ENCODE measurements at places on chromosomes 11 and 22.
A peak's percentile ranks its signal among the peaks of the same experiment; 100 is the strongest.

DNA sequence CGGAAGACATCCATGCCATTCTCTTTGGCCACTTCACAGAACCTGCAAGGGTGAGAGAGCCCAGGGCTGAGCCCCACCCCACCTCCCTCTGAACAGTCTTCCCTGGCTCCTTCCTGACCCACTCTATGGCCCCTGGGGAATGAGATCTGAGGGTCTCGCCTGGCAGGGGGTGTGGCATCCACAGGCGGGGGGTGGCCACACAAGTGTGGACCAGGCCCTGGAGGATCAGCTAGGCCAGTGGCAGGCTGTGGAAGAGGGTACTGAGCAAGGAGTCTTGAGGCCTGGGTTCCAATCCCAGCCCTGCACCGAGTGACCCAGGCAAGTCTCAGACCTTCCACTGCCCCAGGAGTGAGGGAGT is 5.6 kb upstream of the LRFN4 start:
- no peak for DNase-seq

DNA sequence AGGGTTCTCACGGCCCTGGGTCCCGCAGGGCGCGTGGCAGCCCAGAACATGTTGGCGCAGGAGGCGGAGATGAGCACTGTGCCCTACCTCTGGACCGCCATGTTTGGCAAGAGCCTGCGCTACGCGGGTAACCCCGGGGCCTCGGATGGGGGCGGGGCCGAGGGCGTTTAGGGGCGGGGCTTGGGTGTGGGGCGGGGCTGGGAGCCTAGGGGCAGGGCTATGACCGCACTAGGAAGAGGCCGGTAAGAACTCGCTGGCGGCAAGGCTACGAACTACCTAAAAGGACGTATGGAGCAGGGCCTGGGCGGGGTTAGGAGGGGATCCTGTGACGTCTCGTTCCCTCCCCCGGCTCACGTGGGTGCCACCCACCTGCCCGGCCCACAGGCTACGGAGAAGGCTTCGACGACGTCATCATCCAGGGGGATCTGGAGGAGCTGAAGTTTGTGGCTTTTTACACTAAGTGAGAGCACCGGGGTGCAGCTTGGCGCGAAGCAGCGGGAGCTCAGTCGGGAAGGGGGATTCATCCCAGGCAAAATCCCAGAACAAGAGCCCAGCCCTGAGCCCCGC is 2.8 kb upstream of the LZTR1 start:
- DNase-seq: peak; percentile 28

GRCh38 chr11:33059331-33060007 is 20.1 kb downstream of the TCP11L1 start:
- no peak for DNase-seq

- peak; percentile 12 for DNase-seq
These were observed 157.7 kb downstream of the C11orf91 start for GRCh38 chr11:33542921-33543320.

DNA sequence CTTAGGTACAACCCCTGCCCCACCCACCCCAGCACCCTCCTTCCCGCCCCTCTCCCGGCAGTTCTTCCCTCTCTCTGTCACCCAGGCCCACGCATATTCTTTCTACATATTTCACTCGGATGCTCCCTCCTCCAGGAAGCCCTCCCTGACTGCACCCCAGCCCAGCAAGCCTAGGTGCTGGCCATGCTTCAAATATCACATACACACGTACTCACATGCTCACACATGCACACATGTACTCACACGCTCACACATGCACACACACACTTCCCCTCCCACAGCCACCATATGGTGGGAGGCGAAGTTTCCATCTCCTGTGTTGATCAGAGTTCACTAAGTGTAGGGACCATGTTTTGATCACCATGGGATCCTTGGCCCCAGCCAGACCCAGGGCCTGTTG is 90.4 kb downstream of the WNT7B start:
- no peak for DNase-seq

- no peak for DNase-seq
These were observed 39.8 kb upstream of the NNMT start for GRCh38 chr11:114256176-114256966.

- DNase-seq: no peak
These were observed 34.5 kb upstream of the ANO3 start for GRCh38 chr11:26297189-26297975.

GRCh38 chr11:119144825-119145486 is 3.9 kb upstream of the ABCG4 start:
- no peak for DNase-seq

GRCh38 chr22:39418696-39419095 is 19.1 kb downstream of the TAB1 start:
- no peak for DNase-seq

DNA sequence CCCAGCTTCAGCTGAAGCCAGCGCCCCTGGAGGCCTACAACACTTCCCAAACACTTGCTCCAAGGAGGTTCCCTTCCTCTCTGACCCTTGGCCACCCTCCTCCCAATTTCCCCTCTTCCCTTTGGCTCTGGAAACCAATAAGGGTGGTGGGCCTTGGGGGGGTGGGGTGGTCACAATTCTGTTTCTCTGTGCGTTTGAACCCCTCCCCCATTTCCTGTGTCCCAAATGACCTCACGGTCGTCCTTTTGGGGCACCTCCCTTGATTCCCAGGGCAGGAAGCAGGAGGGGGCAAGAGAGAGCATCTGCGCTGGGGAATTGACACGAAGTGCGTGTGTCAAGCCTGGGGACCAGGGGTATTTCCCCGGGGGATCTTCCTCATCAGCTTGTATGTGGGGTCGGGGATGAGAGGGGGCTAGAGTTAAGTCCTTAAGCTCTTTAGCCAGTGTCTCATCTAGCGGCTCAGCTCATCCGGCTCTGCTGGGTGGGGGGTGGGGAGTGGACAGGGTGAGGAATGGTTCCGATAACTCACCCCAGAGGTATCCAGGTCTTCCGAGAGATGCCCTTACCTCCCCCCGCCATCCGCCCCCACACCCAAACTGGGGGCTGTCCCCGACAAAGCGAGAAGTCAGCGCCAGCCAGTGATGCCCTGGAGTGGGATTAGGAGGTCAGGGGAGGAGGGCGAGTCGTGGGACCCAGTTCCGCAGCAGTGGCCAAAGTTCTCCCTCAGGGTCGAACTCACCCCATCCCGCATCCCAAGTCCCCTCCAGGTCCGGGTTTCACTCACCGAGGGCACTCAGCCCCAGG is 587 bp downstream of the ESAM start:
- no peak for DNase-seq

DNA sequence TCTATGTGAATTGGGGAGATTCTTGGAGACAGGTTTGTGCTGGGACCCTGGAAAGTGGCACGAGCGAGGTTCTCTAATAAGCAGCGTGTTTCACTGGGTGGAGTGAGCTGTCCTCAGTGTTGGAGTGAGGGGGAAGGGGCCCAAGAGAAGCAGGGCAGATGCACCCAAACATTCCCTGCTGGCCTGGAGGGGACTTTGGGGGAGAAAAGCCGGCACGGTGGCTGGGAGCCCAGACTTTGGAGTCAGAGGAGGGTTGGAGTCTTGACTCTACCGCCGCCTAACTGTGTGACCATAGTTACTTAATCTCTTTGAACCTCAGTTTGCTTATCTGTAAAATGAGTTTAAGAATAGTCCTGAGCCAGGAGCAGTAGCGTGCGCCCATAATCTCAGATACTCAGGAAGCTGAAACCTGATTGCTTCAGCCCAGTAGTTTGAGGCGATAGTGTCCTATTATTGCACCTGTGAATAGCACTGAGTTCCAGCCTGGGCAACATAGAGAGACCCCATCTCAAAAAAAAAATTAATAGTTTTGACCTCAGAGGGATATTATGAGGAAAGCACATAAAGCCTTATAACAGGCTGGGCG is 614 bp downstream of the NR1H3 start:
- no peak for DNase-seq
